Activated naive CD4-positive, alpha-beta T cell treated with Interleukin-2 at 50 U/mL for 16 hours (primary cell): ENCODE measurements at places on chromosomes 11 and 22.
A peak's percentile ranks its signal among the peaks of the same experiment; 100 is the strongest.

- no peak for DNase-seq
These were observed 60.9 kb downstream of the YAP1 start for GRCh38 chr11:102171101-102171500.

DNA sequence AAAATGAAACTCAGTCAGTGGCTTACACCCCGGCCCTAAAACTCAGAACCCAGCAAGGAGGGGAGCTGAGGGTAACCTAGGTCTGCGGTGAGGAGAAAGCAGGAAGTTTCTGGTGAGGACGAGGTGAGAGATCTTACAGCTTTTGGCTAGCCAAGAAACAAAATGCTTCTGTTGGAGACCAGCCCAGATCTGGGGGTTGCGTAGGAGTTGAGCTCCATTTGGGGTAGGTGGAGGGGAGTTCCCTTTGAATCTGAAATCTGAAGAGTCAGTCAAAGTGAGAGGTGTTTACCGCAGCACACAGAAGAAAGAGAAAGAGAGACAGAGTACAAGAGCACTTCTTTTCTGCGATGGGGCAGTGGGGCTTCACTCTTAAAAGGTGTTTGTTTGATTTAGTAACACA lies 29.6 kb downstream of the EHF start:
- DNase-seq = peak; percentile 88

DNA sequence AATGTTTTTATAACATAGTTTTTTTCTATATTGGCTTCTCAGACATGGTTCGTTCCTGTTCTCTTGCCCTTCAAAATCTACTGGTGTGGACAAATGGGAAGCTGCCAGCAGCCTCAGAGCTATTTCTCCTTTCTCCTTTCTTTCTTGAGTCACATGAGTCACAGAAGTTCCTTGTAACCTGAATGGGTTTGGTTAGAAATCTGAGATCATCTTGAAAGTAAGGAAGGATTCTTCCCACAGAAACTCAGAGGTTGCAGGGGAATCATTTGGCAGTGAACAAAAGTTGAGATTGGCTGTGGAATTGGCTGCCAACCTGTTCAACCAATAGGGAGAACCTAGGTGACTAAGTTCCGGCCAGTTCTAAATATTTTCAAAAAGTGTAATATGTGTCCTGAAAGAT lies 12.5 kb downstream of the PLET1 start:
- DNase-seq = no peak

GRCh38 chr11:42849362-42849761 lies 462.4 kb upstream of the API5 start:
- no peak for DNase-seq

GRCh38 chr11:129457321-129457720 lies 81.7 kb downstream of the BARX2 start:
- DNase-seq = no peak

- no peak for DNase-seq
These were observed 29.9 kb downstream of the GUCY1A2 start for GRCh38 chr11:106988151-106989077.

GRCh38 chr11:67366961-67367760 lies 6.2 kb downstream of the CLCF1 start:
- DNase-seq = no peak

- DNase-seq = no peak
These were observed 91.5 kb downstream of the RTL6 start for GRCh38 chr22:44406341-44407170.

GRCh38 chr11:45669146-45669545 lies 3.7 kb upstream of the CHST1 start:
- DNase-seq = no peak

DNA sequence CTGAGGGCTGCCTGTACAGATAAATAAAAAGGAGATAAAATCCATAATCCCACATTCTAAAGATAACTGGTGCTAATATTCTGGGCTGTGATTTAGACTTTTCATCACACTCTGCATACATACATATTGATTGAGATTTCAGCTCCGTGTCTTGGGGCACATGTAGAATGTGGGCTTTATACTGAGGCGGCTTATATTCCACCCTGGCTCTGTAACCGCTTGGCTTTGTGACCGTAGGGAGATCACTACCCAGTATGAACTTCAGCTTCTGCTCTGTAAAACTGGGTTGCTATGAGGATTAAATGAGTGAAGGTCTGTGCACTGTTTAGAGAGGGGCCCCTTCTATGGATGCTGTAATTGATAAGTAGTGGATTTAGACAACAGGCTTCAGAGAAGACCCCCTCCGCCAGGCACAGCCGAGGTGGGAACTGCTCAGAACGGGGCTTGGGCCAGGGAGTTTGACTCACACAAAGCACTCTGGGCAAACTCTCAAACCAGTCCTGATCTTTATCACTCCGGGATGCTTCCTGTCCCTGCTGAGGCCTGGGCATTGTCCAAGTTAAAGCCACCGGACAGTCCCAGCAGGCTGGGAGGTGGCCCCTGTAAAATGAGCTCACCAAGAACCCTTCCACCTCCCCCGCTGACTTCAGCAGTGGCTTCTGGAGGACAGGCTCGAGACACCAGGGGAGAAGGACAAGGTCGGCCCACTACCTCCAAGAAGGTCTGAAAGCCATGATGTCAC lies 17.2 kb downstream of the KIAA1671 start:
- DNase-seq = no peak
